ENCODE measurements at places on chromosomes 3 and 15. TPM values are rescaled to one million over a fixed set of nuclear protein-coding genes. Genes with fewer than 3 reads are reported as not detected.

Gene ACOX2
- total RNA-seq: 38.7 TPM

DNA sequence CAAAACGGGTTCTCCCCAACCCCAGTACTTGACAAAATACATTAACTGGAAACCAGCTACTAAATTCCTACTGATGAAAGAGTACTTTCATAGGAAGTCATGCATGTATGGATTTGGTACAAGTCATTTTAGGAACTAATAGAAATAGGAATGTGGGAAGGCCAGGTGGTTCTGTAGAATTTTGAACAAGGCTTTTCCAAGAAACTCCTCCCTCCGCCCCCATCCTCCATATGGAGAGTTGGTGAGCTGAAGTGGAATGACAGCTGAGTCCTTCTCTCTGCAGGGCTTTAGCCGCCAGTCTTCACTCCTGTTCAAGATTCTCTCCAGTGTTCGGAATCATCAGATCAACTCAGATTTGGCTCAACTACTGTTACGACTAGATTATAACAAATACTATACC lies 33.2 kb downstream of the TUBGCP4 start:
- no peak overlapping the region for H3K27ac ChIP-seq
- no peaks in the 10 kb centered on the region for H3K27me3 ChIP-seq
- H3K4me1 ChIP-seq: no peaks in the 10 kb centered on the region
- H3K4me3 ChIP-seq: no peak overlapping the region

DNA sequence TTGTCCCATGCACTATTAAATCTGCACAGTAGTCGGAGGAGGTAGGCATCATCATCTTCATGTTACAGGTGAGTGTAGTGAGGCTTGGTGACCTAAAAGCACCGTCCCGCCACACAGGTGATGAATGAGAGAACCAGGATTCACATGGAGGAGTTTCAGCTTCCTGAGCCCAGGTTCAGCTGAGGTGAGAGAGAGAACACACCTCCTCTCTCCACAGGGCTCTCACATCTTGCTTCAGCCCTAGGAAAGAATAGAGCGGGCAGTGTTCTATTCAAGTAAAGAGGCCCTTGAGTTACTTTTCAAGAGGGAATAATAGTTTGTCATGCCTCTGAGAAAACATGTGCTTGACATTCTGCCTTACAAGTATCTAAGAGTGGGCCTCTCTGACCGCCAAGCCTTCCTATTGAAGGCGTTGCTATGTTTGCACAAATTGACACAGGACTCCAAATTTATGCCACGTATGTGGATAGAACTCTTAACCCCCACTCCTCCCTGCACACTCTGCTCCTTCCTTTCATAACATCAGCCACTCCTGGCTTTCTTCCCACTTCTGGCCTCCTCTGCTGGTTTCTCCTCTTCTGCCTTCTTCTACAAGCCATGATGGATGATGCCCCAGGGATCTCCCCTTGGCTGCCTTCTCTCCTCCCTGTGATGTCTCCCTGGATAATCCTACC lies 138.3 kb upstream of the ABHD17C start:
- H3K27ac ChIP-seq: no peak overlapping the region
- H3K27me3 ChIP-seq: peaks cover 5% of the 10 kb centered on the region
- no peaks in the 10 kb centered on the region for H3K36me3 ChIP-seq
- H3K4me3 ChIP-seq: no peak overlapping the region
- H3K4me1 ChIP-seq: no peaks in the 10 kb centered on the region

DNA sequence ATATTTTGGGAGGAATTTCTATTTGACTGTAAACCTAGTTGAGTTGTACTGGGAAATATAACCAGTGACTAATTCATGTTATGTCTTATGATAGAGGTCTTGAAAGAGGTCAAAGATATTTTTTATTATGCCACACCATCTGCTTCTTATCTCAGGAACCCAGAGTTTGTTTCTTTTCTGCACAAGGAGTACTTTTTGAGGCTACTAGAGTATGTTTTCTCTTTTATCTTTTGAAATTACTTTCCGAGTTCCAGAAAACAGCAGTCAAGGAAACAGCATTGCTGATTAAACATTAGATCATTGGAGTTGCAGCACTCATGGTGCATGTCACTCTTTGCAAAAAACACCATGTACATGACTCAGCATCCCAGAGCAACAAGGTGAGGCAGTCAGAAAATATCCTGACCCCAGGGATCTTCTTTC lies 645.8 kb upstream of the NR2F2 start:
- peak overlapping the region; percentile 12 for H3K27ac ChIP-seq
- H3K27me3 ChIP-seq: no peaks in the 10 kb centered on the region
- H3K4me1 ChIP-seq: no peaks in the 10 kb centered on the region
- no peak overlapping the region for H3K4me3 ChIP-seq
- no peak for DNase-seq

GRCh38 chr3:23312866-23313265 lies 109.7 kb downstream of the UBE2E2 start:
- H3K4me1 ChIP-seq: peaks cover 6% of the 10 kb centered on the region
- H3K36me3 ChIP-seq: no peaks in the 10 kb centered on the region
- H3K27me3 ChIP-seq: no peaks in the 10 kb centered on the region

- H3K27ac ChIP-seq: no peak overlapping the region
- H3K4me3 ChIP-seq: no peak overlapping the region
- H3K36me3 ChIP-seq: no peaks in the 10 kb centered on the region
- DNase-seq: no peak
- no peaks in the 10 kb centered on the region for H3K27me3 ChIP-seq
These were observed 659.1 kb downstream of the GRM7 start for GRCh38 chr3:7520059-7520458.

Gene ARGFX
- not detected for total RNA-seq

GRCh38 chr15:79171320-79172031 lies 80.9 kb upstream of the RASGRF1 start:
- peaks cover 8% of the 10 kb centered on the region for H3K27me3 ChIP-seq
- H3K36me3 ChIP-seq: no peaks in the 10 kb centered on the region
- no peak for DNase-seq
- H3K4me1 ChIP-seq: peaks cover 26% of the 10 kb centered on the region

- DNase-seq: no peak
- no peak overlapping the region for H3K4me3 ChIP-seq
These were observed 5.3 kb downstream of the RAF1 start for GRCh38 chr3:12658593-12659058.

Gene SKOR1
- total RNA-seq: 0.14 TPM

DNA sequence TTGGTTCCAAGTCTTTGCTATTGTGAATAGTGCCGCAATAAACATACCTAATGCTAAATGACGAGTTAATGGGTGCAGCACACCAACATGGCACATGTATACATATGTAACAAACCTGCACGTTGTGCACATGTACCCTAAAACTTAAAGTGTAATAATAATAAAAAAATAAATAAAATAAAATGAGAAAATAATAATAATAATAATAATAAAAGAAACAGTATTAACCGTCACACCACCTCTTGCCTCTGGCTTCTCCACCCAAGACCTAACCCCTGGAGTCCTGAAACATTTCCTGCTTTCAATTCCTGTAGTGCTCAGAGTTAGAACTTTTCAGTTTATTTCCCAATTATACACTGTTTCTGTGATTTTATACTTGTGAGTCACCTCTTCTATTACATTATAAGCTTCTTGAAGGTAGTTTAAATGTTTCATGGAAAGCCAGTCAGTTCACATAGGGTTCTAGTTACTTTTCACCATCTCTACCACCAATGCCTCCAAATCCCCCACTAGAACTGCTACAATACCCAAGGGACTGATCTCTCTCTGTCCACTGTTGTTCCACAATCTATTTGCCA lies 18.4 kb upstream of the GHSR start:
- no peaks in the 10 kb centered on the region for H3K36me3 ChIP-seq
- H3K27ac ChIP-seq: no peak overlapping the region
- H3K27me3 ChIP-seq: no peaks in the 10 kb centered on the region
- H3K4me3 ChIP-seq: no peak overlapping the region

Gene HACL1
- 13.9 TPM for total RNA-seq

Gene C3orf33
- 5.6 TPM for total RNA-seq

- H3K27me3 ChIP-seq: no peaks in the 10 kb centered on the region
- H3K4me3 ChIP-seq: no peak overlapping the region
- no peak overlapping the region for H3K27ac ChIP-seq
- no peaks in the 10 kb centered on the region for H3K36me3 ChIP-seq
- DNase-seq: no peak
These were observed 206.1 kb upstream of the LRIG1 start for GRCh38 chr3:66706890-66707289.

Gene RETNLB
- not detected for total RNA-seq

DNA sequence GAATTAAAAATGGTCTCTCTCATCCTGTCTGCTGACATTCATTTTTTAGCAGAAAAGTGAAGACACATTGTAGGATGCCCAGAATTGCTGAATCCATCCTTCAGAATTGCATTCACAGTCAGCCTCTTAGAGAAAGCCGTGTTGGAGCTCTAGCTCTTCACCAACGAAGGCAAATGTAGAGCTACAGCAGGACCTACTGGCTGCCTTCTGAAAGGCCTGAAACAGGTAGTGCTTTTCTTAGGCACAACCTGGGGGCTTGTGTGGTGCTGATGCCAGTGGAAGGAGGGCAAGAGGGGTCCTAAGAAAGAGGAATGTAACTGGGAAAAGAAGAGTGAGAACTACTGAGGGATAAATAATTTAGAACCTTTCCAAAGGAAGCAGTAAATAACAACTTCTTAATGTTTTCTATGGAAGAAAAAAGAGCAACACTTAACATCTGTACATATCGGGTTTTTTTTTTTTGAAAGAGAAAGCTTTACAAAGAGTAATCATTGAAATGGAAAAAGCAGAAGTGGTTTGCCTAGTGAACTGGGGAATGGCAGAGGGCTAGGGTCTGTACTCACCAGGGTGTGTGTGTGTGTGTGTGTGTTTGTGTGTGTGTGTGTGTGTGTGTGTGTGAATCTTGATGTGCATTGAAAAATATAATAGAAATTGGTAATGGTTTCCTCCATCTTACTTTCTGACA lies 297.8 kb downstream of the SATB1 start:
- no peaks in the 10 kb centered on the region for H3K27me3 ChIP-seq
- no peak overlapping the region for H3K4me3 ChIP-seq

DNA sequence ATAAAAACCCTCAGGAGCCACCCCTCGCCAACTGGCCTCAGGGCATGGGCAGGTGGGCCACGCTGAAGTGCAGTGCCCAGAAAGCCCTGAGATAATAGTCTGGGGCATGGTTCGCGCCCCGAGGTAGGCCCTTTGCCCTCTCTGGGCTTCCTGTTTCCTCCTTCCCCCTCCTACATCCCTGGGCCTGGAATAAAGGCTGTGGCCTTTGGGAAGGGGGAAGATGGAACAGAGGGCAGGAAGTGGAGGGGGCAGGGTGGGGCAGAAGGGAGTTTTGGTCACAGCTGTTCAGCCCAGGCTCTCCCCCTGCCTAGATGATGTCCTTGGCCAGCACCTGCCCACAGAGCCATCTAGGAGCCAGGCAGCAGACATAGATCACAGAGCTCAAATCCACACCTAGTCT lies 11.3 kb downstream of the CSRNP1 start:
- peaks cover 52% of the 10 kb centered on the region for H3K36me3 ChIP-seq
- no peak overlapping the region for H3K4me3 ChIP-seq
- H3K27ac ChIP-seq: peak overlapping the region; percentile 65
- H3K4me1 ChIP-seq: peaks cover 54% of the 10 kb centered on the region
- DNase-seq: no peak

- peaks cover 7% of the 10 kb centered on the region for H3K4me1 ChIP-seq
- H3K36me3 ChIP-seq: no peaks in the 10 kb centered on the region
- no peak for DNase-seq
- no peak overlapping the region for H3K27ac ChIP-seq
These were observed 422.7 kb downstream of the PLCL2 start for GRCh38 chr3:17307482-17307881.

Gene SNTN
- not detected for total RNA-seq
